ENCODE measurements at places on chromosomes 1 and 21. TPM values are rescaled to one million over a fixed set of nuclear protein-coding genes. Genes with fewer than 3 reads are reported as not detected.
A peak's percentile ranks its signal among the peaks of the same experiment; 100 is the strongest.

The OR2AK2 gene
- total RNA-seq, result 2.2 TPM

The FCRL3 gene
- total RNA-seq, result 0.47 TPM

The MYCL gene
- 3.3 TPM for total RNA-seq

The F13B gene
- 0.31 TPM for total RNA-seq

- peak overlapping the region; percentile 15 for H3K27ac ChIP-seq
- H3K4me3 ChIP-seq, result peak overlapping the region; percentile 17
- DNase-seq, result peak; percentile 57
- H3K4me1 ChIP-seq, result peaks cover 5% of the 10 kb centered on the region
- no peaks in the 10 kb centered on the region for H3K36me3 ChIP-seq
Observed at GRCh38 chr1:30756545-30757351, 826 bp downstream of the LAPTM5 start.

GRCh38 chr1:192737306-192737705 lies 71.5 kb upstream of the RGS2 start:
- no peaks in the 10 kb centered on the region for H3K36me3 ChIP-seq
- H3K4me3 ChIP-seq, result no peak overlapping the region
- no peak for DNase-seq
- no peak overlapping the region for H3K27ac ChIP-seq
- no peaks in the 10 kb centered on the region for H3K4me1 ChIP-seq

DNA sequence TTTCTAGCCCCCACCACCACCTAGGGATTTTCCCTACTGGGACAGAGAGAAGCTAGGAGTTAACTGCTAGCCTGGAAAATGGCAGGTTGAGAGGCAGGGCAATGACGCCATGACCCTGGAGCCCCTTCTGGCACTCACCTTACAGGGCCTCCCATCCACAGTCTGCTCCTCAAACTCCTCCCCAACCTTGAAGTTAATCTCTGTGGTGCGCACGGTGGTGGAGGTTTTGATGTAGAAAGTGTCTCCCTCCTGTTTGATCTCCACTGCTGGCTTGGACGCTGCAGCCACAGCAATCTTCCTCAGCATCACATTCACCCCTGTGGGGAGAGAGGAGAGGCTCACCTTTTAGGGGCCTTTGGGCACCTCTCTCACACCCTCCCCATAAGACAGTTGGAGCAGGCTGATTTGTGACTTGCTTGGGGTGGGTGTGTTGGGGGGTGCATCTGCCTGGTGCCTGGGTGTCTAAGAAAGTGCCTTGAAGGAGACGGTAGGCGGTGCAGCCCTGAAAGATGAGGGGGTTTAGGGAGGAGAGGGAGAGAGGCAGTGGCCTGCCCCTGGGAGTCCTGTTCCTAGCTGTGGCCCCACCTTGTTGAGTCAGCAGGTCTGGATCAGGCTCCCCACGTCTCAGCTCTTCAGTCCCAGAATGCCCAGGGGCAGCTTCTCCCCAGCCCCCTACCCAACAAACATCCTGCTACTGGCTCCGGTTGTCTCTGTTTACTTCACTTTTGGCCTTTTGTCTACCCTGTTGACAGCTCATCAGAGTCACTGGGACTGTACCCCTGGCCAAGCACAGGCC lies 4.4 kb downstream of the CRABP2 start:
- H3K36me3 ChIP-seq, result no peaks in the 10 kb centered on the region
- H3K4me1 ChIP-seq, result peaks cover 15% of the 10 kb centered on the region
- DNase-seq, result no peak
- H3K4me3 ChIP-seq, result no peak overlapping the region

DNA sequence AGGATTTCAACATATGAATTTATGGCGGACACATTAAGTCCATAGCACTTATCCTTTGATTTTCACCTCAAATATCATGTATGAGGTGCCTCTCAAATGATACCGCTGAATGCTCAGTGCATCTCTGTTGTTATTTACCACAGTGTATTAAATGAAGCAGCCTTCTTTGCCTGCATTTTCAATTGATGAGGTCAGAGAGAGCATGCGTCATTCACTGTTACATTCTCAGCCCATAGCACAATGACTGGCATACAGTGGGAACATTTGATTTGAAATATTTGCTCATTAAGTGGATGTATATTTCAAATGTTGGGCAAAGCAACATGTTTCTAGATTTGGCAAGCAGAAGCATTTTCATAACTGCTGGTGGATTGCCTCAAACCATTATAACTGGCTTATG lies 45.7 kb downstream of the LRRC7 start:
- no peak for DNase-seq
- no peaks in the 10 kb centered on the region for H3K27me3 ChIP-seq
- H3K36me3 ChIP-seq, result no peaks in the 10 kb centered on the region

GRCh38 chr1:73761559-73761958 lies 436.4 kb downstream of the LRRIQ3 start:
- no peaks in the 10 kb centered on the region for H3K4me1 ChIP-seq
- no peak for DNase-seq
- no peak overlapping the region for H3K4me3 ChIP-seq
- H3K36me3 ChIP-seq, result no peaks in the 10 kb centered on the region

- H3K27me3 ChIP-seq, result no peaks in the 10 kb centered on the region
- H3K36me3 ChIP-seq, result no peaks in the 10 kb centered on the region
- H3K27ac ChIP-seq, result no peak overlapping the region
- no peak overlapping the region for H3K4me3 ChIP-seq
- DNase-seq, result no peak
Observed at GRCh38 chr1:19723874-19724273, 59.2 kb downstream of the HTR6 start.

- H3K27ac ChIP-seq, result no peak overlapping the region
- H3K4me3 ChIP-seq, result no peak overlapping the region
- no peaks in the 10 kb centered on the region for H3K27me3 ChIP-seq
- no peaks in the 10 kb centered on the region for H3K36me3 ChIP-seq
- DNase-seq, result no peak
Observed at GRCh38 chr1:200405264-200405663, 4.6 kb downstream of the ZNF281 start.

DNA sequence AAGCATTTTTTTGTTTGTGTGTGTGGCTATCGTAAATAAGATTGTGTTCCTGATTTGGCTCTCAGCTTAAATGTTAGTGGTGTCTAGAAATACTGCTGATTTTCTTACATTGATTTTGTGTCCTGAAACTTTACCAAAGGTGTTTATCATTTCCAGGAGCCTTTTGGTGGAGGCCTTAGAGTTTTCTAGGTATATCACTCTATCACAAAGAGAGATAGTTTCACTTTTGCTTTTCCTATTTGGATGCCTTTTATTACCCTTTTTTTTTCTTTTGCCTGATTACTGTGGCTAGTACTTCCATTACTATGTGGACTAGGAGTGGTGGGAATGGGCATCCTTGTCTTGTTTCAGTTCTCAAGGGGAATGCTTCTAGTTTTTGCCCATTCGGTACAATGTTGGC lies 109.6 kb downstream of the S1PR1 start:
- no peak for DNase-seq
- H3K27ac ChIP-seq, result no peak overlapping the region
- H3K4me3 ChIP-seq, result no peak overlapping the region
- H3K4me1 ChIP-seq, result no peaks in the 10 kb centered on the region

- H3K27me3 ChIP-seq, result no peaks in the 10 kb centered on the region
- no peak for DNase-seq
- H3K4me1 ChIP-seq, result peaks cover 4% of the 10 kb centered on the region
- no peak overlapping the region for H3K4me3 ChIP-seq
Observed at GRCh38 chr1:22476566-22476965, 24.9 kb downstream of the ZBTB40 start.

GRCh38 chr1:94254073-94254810 lies 16.9 kb upstream of the ARHGAP29 start:
- H3K27ac ChIP-seq, result no peak overlapping the region
- DNase-seq, result no peak
- no peak overlapping the region for H3K4me3 ChIP-seq
- H3K4me1 ChIP-seq, result no peaks in the 10 kb centered on the region
- no peaks in the 10 kb centered on the region for H3K27me3 ChIP-seq
